ENCODE measurements at places on chromosomes 7 and 10. TPM values are rescaled to one million over a fixed set of nuclear protein-coding genes. Genes with fewer than 3 reads are reported as not detected.

Gene CPA4
- total RNA-seq: not detected

Gene ITGB8
- 27.5 TPM for total RNA-seq

Gene ZNF736
- total RNA-seq: 21.4 TPM

DNA sequence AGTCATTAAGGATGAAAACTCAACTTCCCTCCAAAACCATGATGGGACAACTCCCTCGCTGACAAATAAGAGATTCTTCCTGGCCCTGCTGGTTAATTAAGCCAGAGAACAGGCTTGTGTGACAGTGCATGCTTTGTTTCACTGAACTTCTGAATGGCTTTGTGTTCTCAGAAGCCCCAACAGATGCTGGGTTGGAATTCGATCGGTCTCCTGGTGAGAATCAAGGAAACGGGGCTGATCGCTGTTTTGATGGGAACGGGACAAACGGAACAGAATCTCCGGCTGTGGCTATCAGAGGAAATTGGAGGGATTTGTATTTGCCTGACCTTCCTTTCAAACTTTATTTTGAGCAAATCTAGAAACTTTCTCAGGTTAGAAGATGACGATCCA lies 145.0 kb downstream of the RNF216 start:
- DNase-seq: no peak
- H3K4me3 ChIP-seq: no peak overlapping the region
- H3K27ac ChIP-seq: peak overlapping the region; percentile 76
- peaks cover 45% of the 10 kb centered on the region for H3K36me3 ChIP-seq

DNA sequence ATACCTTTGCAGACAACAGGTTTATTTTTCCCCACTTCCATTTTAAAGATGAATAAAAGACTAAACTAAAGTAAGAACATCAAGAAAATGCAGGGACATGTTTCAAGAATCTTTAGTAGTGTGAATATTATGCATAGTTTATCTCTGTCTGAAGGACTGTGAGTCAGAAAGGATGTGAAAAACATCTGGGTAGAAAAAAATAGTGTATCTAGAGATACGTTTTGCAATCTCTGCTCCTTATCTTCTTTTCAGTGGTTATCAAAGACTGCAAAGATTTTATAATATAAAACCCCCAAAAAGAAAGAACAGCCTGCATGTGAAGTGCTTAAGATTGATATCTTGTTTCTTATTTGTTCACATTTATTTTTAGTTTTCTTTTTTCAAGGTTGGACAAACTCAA lies 101.9 kb upstream of the ARHGAP21 start:
- no peak overlapping the region for H3K27ac ChIP-seq
- no peak overlapping the region for H3K4me3 ChIP-seq
- no peaks in the 10 kb centered on the region for H3K27me3 ChIP-seq
- peaks cover 4% of the 10 kb centered on the region for H3K4me1 ChIP-seq
- no peak for DNase-seq
- H3K36me3 ChIP-seq: no peaks in the 10 kb centered on the region

All from stomach (tissue), 19 donors.